ENCODE measurements at places on chromosomes 5 and 9. TPM values are rescaled to one million over a fixed set of nuclear protein-coding genes. Genes with fewer than 3 reads are reported as not detected.

DNA sequence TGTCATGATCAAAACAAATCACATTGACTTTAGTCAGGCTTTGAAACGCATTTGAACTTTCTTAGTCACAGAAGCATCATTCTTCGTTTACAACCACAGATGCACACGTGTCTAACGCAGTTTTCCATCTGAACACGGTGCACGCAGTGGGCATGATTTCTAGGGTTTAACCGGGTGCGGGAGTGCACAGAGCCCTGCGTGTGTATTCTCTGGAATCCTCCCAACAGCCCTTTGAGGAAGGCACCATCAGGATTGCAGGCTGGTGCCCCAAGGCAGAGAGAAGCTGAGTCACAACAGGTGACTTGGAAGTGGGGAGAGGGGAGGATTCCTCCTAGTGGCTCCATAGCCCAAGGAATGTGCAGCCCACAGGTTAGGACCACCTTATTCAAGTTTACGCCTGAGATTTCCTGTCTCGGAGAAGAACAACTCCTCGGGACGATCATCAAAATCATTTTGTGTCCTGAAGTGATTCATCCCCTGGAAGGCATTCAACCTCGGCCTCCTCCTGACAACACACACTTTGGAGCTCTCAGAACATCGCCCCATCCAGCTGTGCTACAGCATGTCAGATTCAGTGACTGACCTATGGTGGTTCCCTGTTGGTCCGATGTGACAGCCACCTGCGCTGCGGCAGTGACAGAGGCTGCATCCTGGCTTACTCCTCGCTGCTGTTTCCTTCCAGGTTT lies 13.1 kb downstream of the ROPN1L start:
- H3K27ac ChIP-seq = no peak overlapping the region
- H3K4me3 ChIP-seq = no peak overlapping the region
- DNase-seq = no peak
- peaks cover 30% of the 10 kb centered on the region for H3K4me1 ChIP-seq

The EQTN gene
- not detected for total RNA-seq

DNA sequence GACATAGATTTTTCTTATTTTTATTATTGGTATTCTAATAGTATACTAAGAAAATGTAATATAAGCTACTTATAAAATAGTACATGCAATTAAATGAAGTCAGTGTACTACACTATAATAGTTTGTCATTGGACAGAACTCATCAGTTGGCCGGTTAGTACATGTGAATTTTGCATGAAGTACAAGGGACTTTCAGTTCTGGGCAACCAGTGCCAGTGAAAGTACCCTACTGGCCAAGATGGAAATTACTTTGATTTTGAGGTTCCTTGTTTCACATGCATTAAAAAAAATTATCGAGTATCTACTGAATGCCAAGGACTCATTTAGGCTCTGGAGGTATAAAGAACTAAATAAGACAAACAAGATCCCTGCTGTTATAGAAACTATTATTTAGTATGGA lies 213.4 kb upstream of the ELL2 start:
- no peaks in the 10 kb centered on the region for H3K36me3 ChIP-seq
- H3K27me3 ChIP-seq = no peaks in the 10 kb centered on the region
- no peaks in the 10 kb centered on the region for H3K4me1 ChIP-seq
- no peak for DNase-seq
- H3K4me3 ChIP-seq = no peak overlapping the region
- no peak overlapping the region for H3K27ac ChIP-seq

GRCh38 chr5:169667896-169668674 lies 31.0 kb downstream of the DOCK2 start:
- no peaks in the 10 kb centered on the region for H3K36me3 ChIP-seq
- no peak overlapping the region for H3K4me3 ChIP-seq
- DNase-seq = no peak
- peaks cover 7% of the 10 kb centered on the region for H3K4me1 ChIP-seq
- H3K27ac ChIP-seq = no peak overlapping the region

DNA sequence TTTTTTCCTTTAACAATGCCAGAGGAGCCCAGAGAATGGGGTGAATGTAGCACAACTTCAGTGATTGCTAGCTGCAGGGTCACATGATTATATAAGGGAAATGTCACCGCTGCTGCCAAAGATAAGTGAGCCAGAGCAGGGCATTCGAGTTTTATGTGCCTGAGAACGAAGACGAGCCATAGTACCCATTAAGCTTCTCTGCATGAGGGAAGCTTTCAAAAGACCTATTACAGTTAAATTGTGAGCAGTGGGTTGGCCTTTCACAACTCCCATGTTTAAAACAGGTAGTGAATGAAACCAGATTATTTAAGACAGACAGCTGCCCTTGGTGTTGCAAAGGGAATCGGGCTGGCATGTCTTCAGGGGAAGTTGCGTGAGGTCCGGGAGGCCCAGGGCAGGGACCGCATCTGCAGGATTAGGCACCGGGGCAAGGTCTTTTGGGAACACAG lies 82.4 kb upstream of the TNFAIP8 start:
- no peak overlapping the region for H3K27ac ChIP-seq
- H3K4me1 ChIP-seq = peaks cover 20% of the 10 kb centered on the region
- no peaks in the 10 kb centered on the region for H3K27me3 ChIP-seq
- H3K36me3 ChIP-seq = no peaks in the 10 kb centered on the region
- DNase-seq = peak; percentile 10

The GPRIN1 gene
- 1.7 TPM for total RNA-seq

DNA sequence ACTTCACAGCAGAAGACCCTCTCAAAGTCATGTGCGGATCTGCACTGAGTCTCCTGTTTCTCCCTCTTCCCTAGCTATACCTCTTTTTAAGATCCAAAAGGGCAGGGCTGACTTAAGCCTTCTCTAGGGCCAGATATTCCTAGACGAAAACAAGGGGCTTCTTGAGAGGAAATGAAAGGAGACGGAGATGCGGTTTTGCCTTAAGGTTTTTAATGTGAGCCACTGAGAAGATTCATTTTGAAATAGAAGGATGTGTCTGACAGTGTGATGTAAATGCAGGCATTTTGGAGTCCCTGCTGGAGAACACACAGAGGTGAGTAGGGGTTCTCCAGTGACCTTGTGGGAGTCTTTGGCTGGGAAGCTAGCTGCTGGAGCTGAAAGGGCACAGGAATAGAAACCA lies 15.6 kb upstream of the IL12B start:
- no peaks in the 10 kb centered on the region for H3K36me3 ChIP-seq
- H3K4me1 ChIP-seq = peaks cover 16% of the 10 kb centered on the region
- DNase-seq = no peak
- H3K27ac ChIP-seq = no peak overlapping the region
- H3K27me3 ChIP-seq = no peaks in the 10 kb centered on the region
- H3K4me3 ChIP-seq = no peak overlapping the region

DNA sequence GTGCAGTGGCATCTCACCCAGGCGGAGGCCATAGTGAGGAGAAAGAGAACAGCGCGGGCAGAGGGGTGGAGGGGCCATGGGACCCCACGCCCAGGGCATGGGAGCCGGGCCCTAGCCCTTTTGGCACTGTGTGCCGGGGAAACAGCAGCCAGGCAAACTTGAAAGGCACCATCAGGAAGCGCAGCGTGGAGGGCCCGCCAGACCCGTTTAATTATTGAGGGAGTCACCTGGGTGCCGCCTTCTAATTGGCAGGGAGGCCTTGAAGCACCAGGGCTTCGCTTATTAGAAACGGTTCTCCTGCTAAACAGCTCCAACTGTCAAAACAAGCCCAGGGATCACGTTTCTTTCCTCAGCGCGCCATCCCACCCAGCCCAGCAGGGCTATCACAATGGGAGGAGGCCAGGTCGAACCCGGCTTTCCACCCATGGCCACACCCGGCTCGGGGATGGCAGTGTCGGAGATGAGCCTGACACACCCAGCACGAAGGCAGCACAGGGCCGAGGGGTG lies 104.6 kb upstream of the SARDH start:
- DNase-seq = no peak
- no peaks in the 10 kb centered on the region for H3K27me3 ChIP-seq
- peaks cover 32% of the 10 kb centered on the region for H3K4me1 ChIP-seq
- no peak overlapping the region for H3K4me3 ChIP-seq
- no peaks in the 10 kb centered on the region for H3K36me3 ChIP-seq

The FOXD4L4 gene
- total RNA-seq = not detected

The NEK6 gene
- total RNA-seq = 103 TPM

GRCh38 chr5:132822650-132823480 lies 7.6 kb downstream of the SHROOM1 start:
- no peak overlapping the region for H3K27ac ChIP-seq
- peaks cover 30% of the 10 kb centered on the region for H3K36me3 ChIP-seq
- DNase-seq = no peak
- peak overlapping the region; percentile 25 for H3K4me3 ChIP-seq
- peaks cover 42% of the 10 kb centered on the region for H3K4me1 ChIP-seq
- H3K27me3 ChIP-seq = peaks cover 6% of the 10 kb centered on the region

DNA sequence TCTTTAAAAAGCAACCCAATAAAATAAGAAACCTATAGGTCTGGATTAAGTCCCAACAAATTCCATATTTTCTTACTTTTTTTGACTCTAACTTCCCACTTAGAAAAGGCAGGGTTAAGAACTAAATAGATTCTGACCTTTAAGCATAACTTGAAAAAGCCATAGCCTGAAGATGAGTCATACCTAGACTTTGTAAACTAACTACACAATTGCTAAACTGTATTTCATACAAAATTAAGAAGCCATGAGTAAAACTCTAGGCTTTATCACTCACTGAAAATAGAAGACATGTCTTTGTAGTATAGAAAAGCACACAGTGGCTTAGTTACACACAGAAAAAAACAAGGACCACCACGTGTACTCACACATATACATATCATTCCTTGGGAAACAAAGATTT lies 51.5 kb downstream of the MLLT3 start:
- no peak overlapping the region for H3K27ac ChIP-seq
- DNase-seq = no peak
- no peaks in the 10 kb centered on the region for H3K36me3 ChIP-seq
- H3K4me3 ChIP-seq = no peak overlapping the region

GRCh38 chr5:154962494-154962893 lies 21.6 kb downstream of the MRPL22 start:
- peaks cover 31% of the 10 kb centered on the region for H3K36me3 ChIP-seq
- peaks cover 10% of the 10 kb centered on the region for H3K4me1 ChIP-seq
- H3K27ac ChIP-seq = no peak overlapping the region

- no peaks in the 10 kb centered on the region for H3K27me3 ChIP-seq
- H3K36me3 ChIP-seq = no peaks in the 10 kb centered on the region
- no peak overlapping the region for H3K27ac ChIP-seq
- no peak for DNase-seq
- H3K4me3 ChIP-seq = no peak overlapping the region
Measured at GRCh38 chr9:13140843-13141592, 138.5 kb downstream of the MPDZ start.

DNA sequence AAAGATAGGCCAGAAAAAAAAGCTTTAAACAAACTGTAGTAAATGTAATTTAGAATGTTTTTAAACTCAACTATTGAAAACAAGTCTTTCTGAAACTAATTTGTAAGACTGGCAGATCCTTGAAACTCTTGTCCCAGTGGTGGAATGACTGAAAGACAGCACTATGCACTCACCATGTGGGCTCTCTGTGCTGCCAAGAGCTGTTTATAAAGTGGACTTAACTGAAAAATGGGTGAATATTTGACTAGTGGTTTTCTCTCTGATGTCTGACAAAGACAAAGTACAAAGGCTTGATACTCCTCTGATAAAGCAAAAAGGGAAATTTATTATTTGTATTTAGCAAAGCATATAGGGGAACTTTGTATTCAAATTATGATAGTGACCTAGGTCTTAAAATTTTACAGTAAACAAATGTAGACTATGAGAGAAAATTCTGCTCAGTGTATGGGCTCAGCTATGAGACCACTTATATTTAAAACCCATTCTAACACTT lies 635.4 kb downstream of the NR2F1-AS1 start:
- no peaks in the 10 kb centered on the region for H3K36me3 ChIP-seq
- H3K27ac ChIP-seq = no peak overlapping the region
- H3K4me3 ChIP-seq = no peak overlapping the region
- no peaks in the 10 kb centered on the region for H3K4me1 ChIP-seq

- no peak for DNase-seq
- H3K4me3 ChIP-seq = no peak overlapping the region
- H3K27ac ChIP-seq = no peak overlapping the region
- no peaks in the 10 kb centered on the region for H3K36me3 ChIP-seq
Measured at GRCh38 chr5:148788636-148789035, 37.8 kb upstream of the ADRB2 start.

DNA sequence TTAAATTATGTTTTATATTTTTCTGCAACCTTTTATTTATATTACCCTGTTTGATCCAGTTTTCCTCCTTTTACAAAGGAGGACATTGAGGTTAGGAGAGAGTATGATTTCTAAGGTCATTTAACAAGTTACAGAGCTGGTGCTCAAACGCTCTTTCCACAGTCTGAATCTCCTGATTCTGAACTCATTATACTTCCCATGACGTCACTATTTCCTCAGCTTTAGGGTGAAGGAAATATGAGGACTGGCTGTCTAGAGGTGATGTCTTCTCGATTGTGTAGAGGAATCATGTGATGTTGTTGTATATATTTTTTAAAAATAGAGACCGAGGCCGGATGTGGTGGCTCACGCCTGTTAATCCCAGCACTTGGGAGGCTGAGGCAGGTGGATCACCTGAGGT lies 140.0 kb downstream of the ARHGAP26 start:
- no peak overlapping the region for H3K4me3 ChIP-seq
- peaks cover 7% of the 10 kb centered on the region for H3K4me1 ChIP-seq
- H3K36me3 ChIP-seq = peaks cover 30% of the 10 kb centered on the region
- H3K27ac ChIP-seq = no peak overlapping the region
- H3K27me3 ChIP-seq = no peaks in the 10 kb centered on the region
- no peak for DNase-seq

- DNase-seq = no peak
- no peak overlapping the region for H3K4me3 ChIP-seq
- H3K36me3 ChIP-seq = no peaks in the 10 kb centered on the region
- no peaks in the 10 kb centered on the region for H3K4me1 ChIP-seq
Measured at GRCh38 chr5:53934151-53934820, 373.8 kb downstream of the NDUFS4 start.

GRCh38 chr9:121494192-121494591 lies 5.5 kb downstream of the GGTA1 start:
- H3K36me3 ChIP-seq = no peaks in the 10 kb centered on the region
- H3K4me1 ChIP-seq = peaks cover 15% of the 10 kb centered on the region
- H3K27ac ChIP-seq = no peak overlapping the region

GRCh38 chr5:178996156-178996555 lies 1.0 kb upstream of the GRM6 start:
- no peaks in the 10 kb centered on the region for H3K36me3 ChIP-seq
- DNase-seq = no peak
- H3K27me3 ChIP-seq = peaks cover 11% of the 10 kb centered on the region
- no peak overlapping the region for H3K4me3 ChIP-seq
- no peak overlapping the region for H3K27ac ChIP-seq

DNA sequence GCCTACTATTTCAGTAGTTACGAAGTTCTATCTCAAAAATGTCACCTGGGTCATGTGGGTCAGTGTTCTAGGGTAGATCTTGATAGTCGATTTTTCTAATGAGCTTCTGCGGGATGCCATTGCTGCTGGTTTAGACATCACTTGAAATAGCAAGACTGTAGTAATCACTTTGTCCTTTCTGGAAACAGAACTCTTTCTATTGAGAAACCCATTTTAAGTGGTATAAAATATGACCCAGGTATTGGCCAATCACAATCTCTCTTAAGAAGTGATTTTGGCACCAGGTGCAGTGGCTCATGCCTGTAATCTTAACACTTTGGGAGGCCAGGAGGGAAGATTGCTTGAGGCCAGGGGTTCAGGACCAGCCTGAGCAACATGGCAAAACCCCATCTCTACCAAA lies 17.6 kb downstream of the ARRDC3 start:
- H3K4me3 ChIP-seq = no peak overlapping the region
- H3K36me3 ChIP-seq = peaks cover 26% of the 10 kb centered on the region
- no peaks in the 10 kb centered on the region for H3K27me3 ChIP-seq
- DNase-seq = no peak

The GALT gene
- 72.2 TPM for total RNA-seq
